ENCODE measurements at places on chromosomes 6 and 20.

GRCh38 chr6:157640746-157641451 is 182.1 kb upstream of the SNX9 start:
- DNase-seq: no peak

GRCh38 chr20:32387252-32387651 is 29.1 kb downstream of the ASXL1 start:
- DNase-seq: no peak

GRCh38 chr6:140401761-140402160 is 1027.3 kb upstream of the CITED2 start:
- no peak for DNase-seq

GRCh38 chr20:8145246-8146168 is 13.4 kb downstream of the PLCB1 start:
- no peak for DNase-seq

GRCh38 chr6:132907231-132907630 is 92.9 kb downstream of the RPS12 start:
- no peak for DNase-seq

Data from RPMI8226 (cell line).